Spinal cord (tissue), 10 donors: ENCODE measurements at places on chromosomes 1 and 21. TPM values are rescaled to one million over a fixed set of nuclear protein-coding genes. Genes with fewer than 3 reads are reported as not detected.

GRCh38 chr1:211551638-211552460 is 27.1 kb downstream of the SLC30A1 start:
- no peak for DNase-seq

- DNase-seq: no peak
Observed at GRCh38 chr1:234942012-234942332, 186.7 kb downstream of the TOMM20 start.

DNA sequence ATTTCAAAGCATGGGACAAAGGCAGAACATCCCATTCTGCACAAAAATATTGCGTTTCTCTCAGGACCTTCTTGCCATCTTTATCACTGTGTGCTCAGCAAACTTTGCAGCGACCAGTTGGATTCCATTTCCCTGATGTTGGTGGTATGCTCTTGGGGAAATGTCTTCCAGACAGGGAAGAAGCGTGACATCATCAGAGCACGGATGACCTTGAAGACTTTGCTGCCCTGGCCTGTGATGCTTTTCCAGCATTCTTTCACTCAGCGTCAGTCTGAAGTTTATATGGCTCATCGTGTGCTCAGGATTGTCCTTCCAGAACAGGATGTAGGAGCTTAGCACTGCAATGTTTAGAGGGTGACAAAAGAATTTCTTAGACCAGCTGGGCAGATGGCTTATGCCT is 131.4 kb upstream of the F3 start:
- DNase-seq: no peak

DNA sequence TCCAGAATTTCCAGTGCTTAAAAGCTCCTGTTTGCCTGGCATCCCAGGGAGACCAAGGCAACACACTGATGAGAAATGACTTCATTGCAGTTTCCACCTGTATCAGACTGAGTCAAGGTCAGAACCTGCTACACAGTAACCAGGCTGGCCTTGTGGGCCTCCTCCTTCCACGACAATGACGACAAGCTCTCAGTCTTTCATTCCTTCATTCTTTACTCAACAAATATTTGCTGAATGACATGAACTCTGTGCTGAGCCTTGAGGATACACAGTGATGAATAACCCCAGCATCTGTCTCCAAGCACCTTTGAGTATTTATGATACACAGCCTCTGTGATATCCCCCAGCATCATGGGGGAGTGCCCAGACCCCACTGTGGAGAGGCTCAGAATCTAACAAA is 8.9 kb upstream of the LCE5A start:
- DNase-seq: no peak

- peak; percentile 77 for DNase-seq
Observed at GRCh38 chr1:198205016-198205684, 48.4 kb downstream of the NEK7 start.

DNA sequence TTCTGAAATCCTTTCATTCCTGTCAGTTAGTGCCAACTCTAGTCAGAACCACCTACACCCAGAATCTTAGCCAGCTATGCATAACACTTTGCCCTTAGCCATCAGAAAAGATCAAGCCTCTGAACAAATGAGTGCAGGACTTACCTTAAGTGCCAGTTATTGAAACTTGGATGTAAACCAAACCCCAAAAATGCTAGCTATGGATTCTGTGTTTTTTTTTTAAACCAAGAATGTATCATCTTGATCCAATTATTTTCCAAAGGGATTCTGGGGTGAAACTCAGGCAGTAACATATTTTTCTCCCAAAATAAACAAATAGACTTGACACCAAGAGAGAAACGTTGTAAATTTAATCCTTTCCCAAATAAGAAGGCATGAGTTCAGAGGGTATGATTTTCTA is 538.6 kb upstream of the ADAMTS5 start:
- no peak for DNase-seq

DNA sequence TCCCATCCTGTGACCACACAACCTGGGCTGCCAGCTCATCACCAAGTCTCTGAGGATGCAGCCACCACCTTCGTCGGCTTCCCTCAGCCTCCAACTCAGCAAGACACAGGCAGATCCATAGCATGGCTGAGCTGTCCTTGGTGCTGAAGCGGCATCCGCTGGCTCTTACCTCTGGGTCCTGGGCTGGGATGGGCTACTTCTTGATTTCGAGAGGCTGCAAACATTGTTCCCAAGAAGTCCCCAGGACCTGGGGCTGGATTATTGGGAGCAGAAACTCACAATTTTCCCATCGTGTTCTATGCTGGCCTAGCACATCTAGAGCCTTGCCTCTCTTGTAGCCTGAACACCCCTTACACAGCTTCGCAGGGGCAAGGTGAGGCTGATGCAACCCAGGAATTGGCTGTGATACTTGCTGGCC is 24.9 kb upstream of the C1QA start:
- peak; percentile 50 for DNase-seq

Gene WDR26
- total RNA-seq: 54.9 TPM

- no peak for DNase-seq
Observed at GRCh38 chr1:199866210-199866617, 161.3 kb upstream of the NR5A2 start.

DNA sequence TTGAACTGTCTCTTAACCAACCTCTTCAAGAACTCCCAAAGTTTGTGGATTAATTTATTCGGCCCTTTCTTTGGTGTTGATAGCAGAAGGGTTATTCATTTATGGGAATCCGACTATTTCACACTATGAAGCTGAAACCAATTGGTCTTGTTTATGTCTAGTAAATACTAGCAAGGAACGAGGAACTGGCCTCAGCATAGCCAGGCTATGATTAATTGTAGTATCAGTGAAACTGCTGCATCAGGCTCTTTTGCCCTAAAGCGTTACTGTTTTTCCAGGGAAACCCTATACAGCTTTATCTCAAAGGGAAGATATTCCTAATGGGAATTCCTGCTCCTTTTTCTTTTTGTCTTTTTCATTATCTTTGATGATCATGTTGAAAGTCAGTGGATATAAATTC is 35.1 kb downstream of the CLEC20A start:
- DNase-seq: no peak

DNA sequence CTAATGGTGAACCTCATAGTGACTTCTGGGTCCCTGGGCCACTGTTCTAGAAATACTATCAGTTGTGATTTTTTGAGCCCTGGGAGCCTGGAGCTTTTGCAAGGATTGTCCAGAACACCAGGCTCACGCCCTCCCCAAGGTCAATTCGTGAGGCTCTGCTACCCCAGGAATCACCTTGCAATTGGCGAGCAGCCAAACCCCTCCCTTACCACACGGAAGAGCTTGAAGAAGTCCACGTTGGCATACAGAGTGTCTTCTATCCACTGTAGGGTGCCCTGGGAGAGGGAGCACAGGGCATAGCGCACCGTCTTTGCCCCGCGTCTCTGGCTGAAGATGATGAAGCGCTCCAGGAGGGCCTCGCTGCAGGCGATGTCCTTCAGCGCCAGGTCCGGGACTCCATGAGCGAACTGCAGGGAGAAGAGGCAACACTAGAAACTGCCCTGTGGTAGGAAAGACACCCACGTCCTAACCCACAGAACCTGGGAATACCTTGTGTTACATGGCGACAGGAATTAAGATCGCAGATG is 22.3 kb downstream of the ABCA4 start:
- no peak for DNase-seq

- DNase-seq: no peak
Observed at GRCh38 chr1:205357567-205357966, 845 bp upstream of the KLHDC8A start.

GRCh38 chr1:148318123-148318903 is 164.8 kb downstream of the PPIAL4G start:
- DNase-seq: no peak

Gene FOXO6
- total RNA-seq: 2.3 TPM

Gene TNFSF4
- total RNA-seq: 1.6 TPM

DNA sequence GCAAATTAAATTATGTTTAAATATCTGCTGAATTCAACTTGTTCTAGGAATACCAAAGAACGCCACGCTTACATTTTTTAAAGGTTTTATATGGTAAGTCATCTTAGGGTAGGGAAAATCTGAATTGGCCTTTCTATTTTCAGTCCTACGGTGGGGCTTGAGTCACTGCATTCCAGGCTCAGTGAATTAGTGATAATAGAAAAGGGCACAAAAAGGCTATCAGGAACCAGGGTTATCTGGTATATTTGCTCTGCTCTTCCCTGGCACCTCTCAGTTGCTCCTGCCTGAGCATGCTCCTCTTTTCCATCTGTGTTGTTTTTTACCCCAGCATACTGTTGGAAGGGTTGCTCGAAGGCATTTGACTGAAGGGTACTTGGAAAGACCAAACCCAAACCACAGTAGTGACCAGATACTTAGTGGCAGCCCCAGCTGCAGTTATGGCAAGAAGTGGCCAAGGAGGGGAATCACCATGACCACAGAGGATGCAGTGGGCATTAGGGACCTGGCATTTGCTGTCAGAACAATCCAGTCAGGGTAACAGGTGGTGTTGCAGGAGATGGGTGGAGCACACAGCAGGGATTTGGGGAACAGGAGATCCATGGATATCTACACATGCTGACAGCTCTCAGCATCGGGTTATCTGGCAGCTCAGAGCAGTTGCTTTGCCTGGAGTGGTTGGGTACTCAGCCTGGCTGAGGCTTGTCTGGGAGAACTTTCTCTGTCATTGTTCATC is 2.3 kb downstream of the OVAAL start:
- no peak for DNase-seq

DNA sequence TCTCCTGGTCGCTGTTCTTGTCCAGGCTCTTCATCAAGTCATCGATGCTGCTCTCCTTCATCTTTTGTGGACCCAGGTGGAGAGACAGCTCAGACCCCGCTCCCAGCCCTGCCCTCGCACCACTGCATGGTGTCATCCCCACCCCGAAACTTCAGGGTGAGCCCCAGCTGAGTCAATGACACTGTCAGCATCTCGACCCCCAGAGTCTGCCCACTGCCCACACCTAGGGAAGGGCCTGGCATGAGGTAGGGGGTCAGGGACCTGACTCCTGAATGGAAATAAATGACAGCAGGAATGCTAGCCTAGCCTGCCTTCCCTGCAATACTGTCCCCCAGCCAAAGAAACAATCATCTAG is 1.6 kb upstream of the S100A6 start:
- no peak for DNase-seq

Gene TNNT2
- 23.4 TPM for total RNA-seq

Gene HTR1D
- total RNA-seq: 0.66 TPM

GRCh38 chr1:93532780-93533378 is 85.0 kb downstream of the FNBP1L start:
- no peak for DNase-seq

Gene UBE2U
- not detected for total RNA-seq

DNA sequence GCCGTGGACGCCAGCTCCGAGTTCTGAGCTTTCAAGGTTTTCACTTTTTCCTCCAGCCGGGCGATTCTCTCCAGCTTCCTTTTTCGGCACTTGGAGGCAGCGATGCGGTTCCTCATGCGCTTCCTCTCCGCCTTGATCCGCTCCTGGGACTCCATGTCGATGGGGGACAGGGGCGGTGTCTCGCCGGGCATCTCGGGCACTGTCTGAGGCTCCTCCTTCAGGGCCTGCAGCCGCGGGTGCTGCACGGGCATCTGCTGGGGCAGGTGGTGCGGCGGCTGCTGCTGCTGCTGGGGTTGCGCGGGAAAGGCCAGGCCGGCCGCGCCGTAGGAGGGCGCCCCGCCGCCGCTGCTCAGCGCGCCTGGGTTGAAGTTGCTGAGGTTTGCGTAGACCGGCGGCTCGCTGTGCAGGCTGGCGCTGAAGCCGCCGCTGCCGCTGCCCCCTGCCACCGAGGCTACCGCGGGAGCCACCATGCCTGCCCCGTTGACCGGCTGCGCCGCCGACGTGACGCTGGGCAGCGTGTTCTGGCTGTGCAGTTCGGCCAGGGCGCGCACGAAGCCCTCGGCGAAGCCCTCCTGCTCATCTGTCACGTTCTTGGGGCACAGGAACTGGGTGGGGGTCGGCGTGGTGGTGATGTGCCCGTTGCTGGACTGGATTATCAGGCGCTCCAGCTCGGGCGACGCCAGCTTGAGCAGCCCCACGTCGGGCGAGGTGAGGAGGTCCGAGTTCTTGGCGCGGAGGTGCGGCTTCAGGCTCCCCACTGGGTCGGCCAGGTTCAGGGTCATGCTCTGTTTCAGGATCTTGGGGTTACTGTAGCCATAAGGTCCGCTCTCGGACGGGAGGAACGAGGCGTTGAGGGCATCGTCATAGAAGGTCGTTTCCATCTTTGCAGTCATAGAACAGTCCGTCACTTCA is 1.4 kb downstream of the JUN start:
- peak; percentile 47 for DNase-seq

- DNase-seq: no peak
Observed at GRCh38 chr21:30329203-30329875, 8.2 kb downstream of the KRTAP27-1 start.

DNA sequence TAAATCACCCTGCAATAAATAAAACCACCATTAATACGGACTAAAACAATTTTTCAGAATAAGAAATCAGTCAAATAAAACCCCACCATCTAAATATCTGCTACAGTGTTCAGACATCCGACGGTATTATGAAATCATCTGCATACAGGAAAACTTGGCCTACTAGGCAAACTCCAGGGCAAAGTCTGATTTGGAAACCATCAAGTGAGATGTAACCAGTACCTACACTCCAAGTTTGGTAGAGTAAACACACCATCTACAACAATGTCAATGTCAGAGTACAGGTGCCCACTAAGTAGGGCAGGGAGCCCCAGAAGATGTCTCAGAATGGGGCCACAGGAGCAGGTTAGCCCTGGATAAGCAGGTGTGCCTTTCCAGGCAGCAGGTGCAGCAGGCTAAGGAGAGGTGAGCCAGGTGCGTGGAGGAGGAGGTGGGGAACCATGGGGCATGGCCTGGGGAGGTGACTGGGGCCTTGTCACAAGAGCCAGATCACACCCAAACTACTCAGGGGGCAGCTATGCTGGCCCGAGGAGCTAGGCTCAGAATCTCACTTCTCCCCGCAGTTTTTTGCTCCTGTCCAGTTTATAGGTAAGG is 59.6 kb downstream of the CAPZB start:
- no peak for DNase-seq

Gene FNDC10
- 6.0 TPM for total RNA-seq

Gene FAM131C
- total RNA-seq: 2.8 TPM

- DNase-seq: no peak
Observed at GRCh38 chr1:54777011-54777410, 12.7 kb upstream of the PARS2 start.

Gene FCRL6
- 0.20 TPM for total RNA-seq

DNA sequence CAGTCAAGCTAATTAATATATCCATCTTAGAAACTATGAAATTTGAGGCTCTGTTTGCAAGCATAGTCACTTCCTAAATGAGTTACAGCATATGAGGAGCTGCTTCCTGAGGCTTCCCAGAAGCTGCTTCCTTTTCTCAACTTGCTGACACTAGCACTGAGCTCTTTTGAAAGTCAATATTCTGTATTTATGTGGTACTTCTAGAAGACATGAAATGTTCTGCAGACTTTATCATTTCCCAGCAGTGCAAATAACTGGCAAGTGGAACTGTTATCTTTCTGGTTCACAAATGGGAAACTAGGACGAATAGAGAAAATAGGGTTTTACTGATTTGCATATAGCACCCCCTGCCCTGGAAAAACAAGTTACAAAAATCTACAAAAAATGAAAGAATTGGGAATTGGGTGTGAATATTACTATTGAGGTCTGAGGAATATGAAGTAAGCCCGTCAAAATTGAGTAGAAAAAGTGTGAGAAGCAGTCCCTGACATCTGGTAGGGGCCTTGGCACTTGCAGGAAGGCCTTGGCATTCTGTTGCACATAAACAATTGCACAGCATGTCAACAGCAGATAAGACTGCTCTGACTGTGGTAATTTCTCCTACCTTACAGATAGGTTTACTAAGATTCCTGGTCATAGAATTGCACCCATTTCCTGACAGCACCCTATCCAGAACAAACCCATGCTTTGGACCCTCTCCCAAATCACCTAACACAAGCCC is 7.1 kb downstream of the GIPC2 start:
- DNase-seq: no peak

Gene AQP10
- total RNA-seq: not detected

- DNase-seq: no peak
Observed at GRCh38 chr1:47761201-47761930, 235.8 kb downstream of the TRABD2B start.

Gene CRYBG2
- 0.30 TPM for total RNA-seq

Gene TPTE
- not detected for total RNA-seq
